ENCODE measurements at places on chromosomes 6 and 20.

DNA sequence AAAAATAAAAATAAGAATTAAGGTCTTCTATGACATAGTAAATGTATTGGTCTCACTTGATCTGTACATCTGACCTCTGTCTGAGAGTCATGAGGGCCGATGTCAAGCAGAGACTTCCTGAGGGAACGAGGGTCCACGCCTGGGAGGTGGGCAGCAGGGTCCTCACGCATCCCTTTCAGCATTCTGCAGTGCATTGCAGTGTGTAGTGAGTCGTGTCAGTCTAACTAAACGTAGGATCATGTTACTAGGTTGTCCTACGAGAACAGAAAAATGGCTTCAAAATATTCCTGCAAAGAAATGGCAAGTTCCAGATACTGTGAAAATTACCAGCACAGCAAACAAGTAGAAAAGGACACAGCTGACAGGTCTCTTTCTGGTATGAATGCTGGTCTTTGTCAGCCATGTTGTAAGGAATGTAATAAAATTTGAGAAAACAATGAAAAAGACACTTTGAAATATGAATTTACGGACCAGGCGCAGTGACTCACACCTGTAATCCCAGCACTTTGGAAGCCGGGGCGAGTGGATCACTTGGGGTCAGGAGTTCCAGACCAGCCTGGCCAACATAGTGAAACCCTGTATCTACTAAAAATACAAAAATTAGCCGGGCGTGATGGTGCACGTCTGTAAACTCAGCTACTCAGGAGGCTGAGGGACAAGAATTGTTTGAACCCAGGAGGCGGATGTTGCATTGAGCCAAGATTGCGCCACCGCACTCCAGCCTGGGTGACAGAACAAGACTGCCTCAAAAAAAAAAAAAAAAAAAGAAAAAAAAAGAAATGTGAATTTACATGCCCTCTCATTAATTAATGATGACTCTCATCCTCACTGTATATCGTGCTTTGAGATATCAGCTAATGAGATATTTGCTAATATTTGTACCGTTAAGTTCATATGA is 2.4 kb upstream of the AHCY start:
- no peak for DNase-seq

DNA sequence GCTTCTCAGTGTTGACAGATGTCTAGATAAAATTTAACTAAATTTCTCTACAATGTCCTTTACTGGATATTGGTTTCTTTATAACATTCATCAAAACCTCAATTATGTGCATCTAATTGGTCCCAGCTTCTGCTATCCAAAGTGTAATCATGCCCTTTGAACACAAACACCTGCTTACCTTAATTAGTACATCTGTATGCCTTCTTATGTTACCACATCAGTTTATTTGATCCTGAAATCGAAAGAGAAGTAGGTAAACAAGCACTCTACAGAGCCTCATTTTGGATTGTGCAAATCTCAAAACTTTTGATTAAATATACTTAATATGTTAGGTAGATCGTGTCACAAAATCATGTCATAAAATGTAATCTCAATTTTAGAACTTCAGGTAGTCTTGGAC is 36.5 kb downstream of the TAB2 start:
- DNase-seq = no peak

GRCh38 chr6:134177753-134178160 is 125.3 kb upstream of the SLC2A12 start:
- no peak for DNase-seq

- DNase-seq = peak; percentile 37
Measured at GRCh38 chr20:4814696-4815252, 93.1 kb downstream of the PRND start.

- DNase-seq = no peak
Measured at GRCh38 chr6:130365166-130366106, at the start of gene TMEM200A. TSS of gene TMEM200A (plus strand) at chr6:130366017. CDS start at chr6:130440423, 74,406 bp downstream.

DNA sequence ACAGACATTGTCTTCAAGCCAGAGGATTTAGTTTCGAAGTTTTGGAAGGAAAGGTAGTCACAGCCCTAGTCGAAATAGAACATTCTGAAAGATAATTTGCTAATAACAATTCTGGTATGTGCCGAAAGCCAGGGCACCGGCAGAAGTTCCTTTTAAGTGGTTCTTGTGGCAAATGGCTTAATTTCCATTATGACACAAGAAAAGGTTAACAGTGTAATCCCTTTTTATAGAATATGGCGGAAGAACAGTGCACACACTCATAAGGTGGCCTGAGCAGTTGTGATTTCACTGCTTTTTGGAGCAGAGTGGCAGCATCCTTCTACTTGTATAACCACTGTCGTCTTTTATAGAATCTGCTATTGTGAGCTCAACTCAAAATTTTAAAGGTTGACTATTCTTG is 152.4 kb downstream of the SASH1 start:
- no peak for DNase-seq

- DNase-seq = no peak
Measured at GRCh38 chr6:167549213-167549612, 224.3 kb downstream of the TTLL2 start.

GRCh38 chr6:133997267-133997666 is 44.2 kb downstream of the TBPL1 start:
- no peak for DNase-seq

DNA sequence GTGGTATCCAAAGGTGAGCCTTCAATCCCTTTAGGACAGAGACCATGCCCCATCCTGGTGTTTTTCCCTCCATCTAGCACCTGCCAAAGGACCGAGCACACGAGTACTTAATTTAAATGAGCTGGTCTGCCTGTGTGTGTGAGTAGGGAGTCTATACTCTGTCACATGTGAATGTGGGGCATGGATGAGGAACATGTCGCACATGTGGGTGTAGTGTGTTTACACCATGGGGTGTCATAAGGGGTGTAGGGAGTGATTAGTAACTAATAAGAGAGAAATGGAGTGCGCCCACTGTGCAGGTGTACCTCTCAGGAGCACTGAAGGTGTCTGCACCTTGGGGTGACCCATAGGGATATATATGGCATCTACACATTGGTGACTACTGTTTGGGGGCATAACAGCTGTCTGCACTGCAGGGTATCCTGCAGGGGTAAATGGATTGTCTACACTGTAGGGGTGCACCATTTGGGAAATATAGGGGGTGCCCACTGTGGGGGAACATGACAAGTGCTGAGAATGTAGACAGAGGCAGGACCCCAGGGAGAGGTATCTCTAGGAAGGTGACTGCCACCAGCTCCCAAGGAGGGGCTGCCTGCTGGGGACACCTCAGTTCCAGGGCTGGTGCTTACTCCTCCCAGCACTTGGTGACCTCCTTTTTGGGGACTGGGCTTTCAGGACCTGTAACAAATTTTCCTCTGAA is 53.5 kb downstream of the EBF4 start:
- DNase-seq = no peak

DNA sequence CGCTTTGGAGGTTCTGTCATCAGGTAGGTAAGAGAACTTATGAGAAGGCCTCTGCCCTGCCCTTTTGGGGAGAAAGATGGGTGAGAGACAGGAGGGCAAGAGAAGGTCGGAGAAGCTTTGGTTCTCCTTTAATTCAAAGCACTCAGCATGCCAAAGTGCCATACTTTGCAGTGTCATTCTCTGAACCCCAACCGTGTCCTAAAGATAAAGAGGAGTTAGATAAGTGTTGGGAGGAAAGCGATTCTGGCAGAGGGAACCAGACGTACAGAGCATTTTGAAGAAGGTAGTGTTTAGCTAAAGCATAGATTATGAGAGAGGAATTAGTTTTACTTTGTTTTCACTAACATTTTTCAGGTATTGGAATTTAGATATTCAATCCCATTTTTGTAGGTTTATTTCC is 40.3 kb downstream of the NKAIN2 start:
- DNase-seq = no peak

DNA sequence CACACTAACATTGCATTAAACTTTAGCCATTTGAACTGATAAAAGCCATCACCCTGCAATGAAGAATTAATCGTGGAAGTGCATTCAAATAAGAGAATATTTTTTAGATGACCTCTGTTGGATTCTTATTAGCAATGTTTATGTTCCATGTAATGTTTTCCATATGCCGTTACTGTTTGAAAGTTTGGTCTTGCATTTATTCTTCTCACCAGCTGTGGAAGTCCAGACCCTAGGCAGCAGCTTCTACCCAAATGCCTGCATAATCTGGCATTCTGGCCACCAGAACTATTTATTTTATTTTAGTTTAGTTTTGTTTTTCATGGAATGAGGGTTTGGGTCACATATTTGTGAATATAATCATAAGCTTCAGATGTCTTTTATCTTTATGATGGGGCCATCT is 140.4 kb downstream of the SAMD5 start:
- DNase-seq = no peak

- DNase-seq = no peak
Measured at GRCh38 chr6:142440600-142441293, 138.9 kb downstream of the ADGRG6 start.

- DNase-seq = no peak
Measured at GRCh38 chr20:50510706-50511542, 741 bp downstream of the PTPN1 start.

DNA sequence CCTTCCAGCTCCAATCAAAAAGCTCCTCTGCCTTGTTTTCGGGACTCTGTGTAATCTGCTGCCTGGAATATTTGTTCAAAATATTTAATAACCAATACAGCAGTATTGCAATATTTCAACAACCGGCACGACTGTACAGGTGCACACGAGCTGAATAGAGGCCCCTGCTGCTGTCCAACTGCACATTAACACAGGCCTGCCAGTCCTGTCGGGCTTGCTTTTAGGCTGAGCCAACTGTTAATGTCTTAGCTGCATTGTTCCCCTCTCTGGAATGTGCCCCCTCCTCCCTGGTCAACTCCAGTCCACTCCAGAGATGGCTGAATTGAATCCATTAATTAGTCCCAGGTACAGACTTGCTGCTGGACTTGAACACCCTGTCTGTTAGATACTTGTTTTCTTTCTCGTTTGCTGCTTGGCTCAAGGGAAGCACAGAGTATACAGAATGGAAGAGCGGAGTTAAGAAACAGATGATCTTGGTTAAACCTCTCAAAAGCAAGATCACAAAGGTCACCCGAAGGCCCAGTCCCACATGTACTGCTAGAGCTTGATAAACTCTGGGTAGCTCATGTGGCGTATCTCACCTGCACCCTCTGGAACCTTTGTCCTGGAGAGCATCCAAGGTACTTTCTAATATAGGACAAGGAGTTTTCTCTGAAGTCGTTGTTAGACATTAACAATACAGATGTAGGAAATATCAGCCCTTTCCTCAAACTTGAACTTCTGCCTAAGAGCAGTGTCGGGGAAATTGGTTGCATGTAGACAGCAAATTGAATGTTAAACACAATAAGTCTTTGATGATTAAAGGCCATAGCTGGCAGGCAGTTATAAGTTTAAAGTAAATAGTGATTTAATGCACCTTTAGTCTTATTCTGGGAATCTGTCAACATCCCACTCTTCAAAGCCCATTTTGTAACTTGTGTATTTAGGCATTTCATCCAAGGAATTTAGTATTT is 31.9 kb downstream of the SHLD1 start:
- no peak for DNase-seq

- DNase-seq = no peak
Measured at GRCh38 chr20:24873025-24873620, 75.9 kb upstream of the CST7 start.

DNA sequence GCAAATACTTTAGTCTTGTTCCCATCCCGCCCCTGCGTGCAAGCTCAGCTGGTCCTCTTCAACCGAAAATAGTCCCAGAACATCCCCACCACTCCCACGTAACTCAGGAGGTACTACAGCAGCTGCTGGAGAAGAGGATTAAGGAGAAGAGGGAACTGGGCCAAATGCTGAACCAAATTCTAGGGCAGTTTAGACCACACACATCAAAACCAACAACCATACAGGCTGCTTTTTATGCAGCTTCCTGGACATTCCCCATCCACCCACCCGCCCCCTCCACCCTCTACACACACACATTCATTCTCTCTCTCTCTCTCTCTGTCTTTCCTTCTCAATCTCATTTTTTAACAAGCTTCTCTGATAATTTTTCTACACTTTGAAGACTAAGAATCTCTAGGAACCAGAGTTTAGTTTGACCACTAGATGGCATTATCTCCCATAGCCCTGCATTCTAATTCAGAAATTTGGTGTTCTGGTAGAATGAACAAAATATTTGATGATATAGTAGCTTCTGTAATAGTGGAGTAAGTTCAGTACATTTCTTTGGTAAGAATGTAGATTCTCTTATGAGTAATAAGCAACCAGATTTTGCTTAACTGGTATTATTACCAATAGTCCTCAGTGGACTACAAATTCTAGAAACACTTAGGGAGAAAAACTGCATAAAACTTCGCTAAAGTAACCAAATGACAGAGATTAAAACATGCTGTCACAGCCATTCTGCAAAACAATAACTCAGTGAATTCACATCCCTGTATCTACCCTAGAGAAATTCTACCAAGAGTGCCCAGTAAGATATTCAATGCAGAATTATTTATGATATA is 52.1 kb upstream of the BEND6 start:
- DNase-seq = no peak

GRCh38 chr6:41352396-41352795 is 17.0 kb downstream of the NCR2 start:
- no peak for DNase-seq

DNA sequence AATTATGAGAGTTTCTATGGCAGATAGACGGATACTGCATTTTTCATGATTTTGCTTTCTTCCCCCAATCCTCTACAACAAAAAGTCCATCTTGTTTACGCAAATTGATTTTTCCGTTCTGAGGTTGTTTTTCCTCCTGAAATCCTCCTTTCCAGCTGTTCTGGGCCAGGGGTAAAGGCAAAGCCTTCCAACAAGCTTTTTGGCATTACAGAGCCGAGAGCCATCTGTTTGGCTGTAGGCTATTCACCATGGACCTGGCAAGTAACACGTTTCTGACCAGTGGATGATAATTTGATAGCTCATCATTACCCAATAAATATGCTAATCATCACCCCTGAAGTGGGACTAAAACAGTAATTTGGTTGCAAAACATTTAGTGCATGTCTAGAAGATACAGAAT is 226.5 kb downstream of the CBLN4 start:
- no peak for DNase-seq

- DNase-seq = no peak
Measured at GRCh38 chr6:110786696-110787095, 28.6 kb downstream of the CDK19 start.

DNA sequence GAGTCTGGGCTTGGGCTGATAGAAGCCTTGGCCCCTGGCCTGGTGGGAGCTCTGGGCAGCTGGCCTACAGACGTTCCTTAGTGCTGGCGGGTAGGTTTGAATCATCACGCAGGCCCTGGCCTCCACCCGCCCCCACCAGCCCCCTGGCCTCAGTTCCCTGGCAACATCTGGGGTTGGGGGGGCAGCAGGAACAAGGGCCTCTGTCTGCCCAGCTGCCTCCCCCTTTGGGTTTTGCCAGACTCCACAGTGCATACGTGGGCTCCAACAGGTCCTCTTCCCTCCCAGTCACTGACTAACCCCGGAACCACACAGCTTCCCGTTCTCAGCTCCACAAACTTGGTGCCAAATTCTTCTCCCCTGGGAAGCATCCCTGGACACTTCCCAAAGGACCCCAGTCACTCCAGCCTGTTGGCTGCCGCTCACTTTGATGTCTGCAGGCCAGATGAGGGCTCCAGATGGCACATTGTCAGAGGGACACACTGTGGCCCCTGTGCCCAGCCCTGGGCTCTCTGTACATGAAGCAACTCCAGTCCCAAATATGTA is 957 bp upstream of the VEGFA start:
- DNase-seq = no peak

All from activated CD4-positive, CD25-positive, alpha-beta regulatory T cell (primary cell).